ENCODE measurements at places on chromosomes 12 and 14.
A peak's percentile ranks its signal among the peaks of the same experiment; 100 is the strongest.

GRCh38 chr14:68828698-68829097 is 35.8 kb upstream of the ZFP36L1 start:
- DNase-seq, result no peak

DNA sequence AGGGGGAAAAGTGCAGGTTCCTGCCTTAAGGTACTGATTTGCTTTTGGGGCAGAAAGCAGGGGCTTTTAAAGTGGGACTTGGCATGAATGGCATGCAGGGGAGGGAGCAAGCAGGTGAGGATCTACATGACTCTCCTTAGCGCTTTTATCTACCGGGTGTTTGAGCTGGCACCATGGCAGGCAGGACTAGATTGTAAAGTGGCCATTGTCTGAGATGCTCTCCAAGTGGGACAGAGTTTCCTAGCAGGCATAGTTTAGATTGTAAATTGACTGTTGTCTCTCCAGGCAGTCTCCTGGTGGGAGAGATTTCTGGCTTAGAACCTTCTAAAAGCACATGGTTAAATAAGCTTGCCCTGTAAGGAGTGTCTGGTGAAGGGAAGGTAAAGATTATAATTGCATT is 5.3 kb upstream of the DICER1 start:
- DNase-seq, result no peak

DNA sequence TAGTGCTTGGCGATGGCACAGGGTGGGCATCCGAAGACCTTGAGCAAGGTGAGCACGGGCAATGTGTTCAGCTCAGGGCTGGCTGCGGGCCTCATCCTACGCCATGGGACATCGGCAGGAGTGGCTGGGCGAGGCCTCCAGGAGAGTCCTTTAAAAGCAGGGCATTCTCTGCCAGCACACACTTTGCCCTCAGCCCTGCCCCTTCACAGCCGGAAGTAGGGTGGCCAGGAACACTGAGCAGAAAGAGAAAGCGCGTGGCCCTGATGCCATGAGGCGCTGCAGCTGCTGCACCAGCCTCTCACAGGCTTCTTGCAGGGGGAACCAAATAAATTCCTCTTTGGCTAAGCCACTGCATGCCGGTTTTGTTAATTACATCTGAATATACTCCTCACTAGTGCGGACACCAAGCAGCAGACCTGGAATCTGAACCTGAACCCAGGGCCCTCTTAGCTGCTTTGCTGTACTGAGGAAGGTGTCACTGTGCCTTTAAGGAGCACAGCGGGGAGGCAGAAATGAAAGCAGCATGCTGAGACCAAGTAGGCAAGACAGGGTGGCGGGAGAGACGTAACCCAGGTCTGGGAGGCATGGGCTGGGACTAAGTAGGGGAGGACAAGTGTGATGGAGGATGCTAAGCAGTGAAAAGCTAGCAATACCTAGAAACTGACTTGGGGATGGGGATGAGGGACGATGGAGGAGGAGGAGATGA is 155.2 kb downstream of the TTC7B start:
- no peak for DNase-seq

DNA sequence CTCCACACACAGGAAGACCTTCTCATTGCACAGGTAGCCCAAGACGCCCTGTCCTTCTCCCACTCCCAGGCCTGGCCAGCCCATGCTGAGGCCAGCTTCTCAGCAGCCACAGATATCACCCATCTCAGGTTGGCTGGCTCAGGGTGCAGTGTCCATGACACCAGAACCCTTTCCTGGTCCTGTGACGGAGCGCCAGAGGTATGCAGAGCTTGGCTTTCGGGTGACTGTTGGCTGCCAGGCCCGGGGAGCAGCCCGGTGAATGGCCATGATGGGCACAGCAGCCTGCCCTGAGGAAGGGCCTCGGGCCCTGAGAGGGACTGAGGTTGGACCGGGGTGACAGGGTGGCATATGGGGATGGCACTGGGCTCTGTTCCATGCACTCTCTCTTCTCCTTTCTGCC is 173.4 kb downstream of the TSPAN9 start:
- no peak for DNase-seq

- DNase-seq, result no peak
These were observed 448.2 kb downstream of the NRXN3 start for GRCh38 chr14:78618368-78618767.

DNA sequence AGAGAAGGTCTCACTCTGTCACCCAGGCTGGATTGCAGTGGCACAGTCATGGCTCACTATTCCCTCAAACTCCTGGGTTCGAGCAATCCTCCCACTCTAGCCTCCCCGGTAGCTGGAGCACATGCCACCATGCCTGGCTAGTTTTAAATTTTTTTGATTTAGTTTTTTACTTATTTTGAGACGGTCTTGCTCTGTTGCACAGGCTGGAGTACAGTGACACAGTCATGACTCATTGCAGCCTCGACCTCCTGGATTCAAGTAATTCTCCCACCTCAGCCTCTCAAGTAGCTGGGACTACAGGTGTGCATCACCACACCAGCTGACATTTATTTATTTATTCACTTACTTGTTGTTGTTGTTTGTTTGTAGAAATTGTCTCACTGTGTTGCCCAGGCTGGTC is 22.2 kb upstream of the DIP2B start:
- DNase-seq, result no peak

GRCh38 chr12:20722142-20722541 is 27.0 kb downstream of the SLCO1C1 start:
- no peak for DNase-seq

GRCh38 chr12:106213662-106214061 is 34.2 kb downstream of the CKAP4 start:
- DNase-seq, result no peak

DNA sequence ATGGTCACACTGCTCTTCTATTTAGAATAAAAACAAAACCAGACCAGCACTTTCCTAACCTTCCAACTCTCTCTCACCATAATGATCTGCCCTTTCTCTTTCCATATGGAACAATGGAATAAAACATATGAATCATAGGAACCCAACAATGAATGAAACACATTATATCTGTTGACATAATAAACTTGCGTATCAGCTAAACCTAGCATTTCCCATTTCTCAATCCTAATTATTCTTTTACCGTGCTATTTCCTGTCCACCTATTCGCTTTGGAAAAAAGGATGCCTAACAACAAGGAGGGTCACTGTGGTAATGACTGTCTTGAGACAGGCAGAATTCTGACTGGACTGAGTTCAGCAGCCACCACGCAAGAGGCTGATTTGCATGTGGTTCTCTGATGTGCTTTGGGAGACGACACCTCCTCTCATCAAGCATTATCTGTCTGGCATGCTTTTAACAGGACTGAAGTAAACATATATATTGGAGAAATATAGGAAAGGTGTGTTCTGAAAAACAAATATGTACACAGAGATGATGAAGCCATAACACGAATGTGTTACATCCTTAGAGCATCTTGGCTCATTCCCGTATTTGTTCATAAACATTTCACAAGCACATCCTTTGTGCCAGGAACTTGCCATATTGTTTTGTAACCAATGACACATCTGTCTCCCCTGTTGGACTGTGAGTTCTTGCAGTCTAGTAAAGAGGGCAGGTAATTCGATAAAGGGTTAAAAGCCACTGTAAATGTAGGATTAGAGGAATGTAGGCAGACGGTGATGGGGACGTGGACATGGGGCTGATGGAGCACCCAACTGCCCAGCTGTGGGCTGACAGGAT is 87.7 kb downstream of the PTPRB start:
- no peak for DNase-seq

DNA sequence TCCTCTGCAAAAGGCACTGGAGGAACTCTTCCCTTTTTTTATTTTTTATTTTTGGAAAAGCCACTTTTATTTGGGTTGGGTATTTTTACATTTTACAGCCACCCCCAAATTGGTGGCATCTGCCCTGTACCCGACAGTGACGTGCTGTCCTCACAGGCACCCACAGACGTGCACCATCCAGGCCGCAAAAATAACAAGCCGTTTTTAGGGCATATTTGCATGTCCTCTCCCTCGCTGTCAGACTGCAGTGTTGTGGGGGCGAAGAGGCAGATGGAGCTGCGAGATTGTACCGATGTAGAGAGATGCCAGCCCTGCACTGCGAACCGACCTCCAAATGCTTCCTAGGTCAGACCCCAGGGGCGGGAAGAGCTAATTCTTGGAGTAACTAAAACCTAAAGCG is 12.2 kb downstream of the JDP2 start:
- no peak for DNase-seq

- no peak for DNase-seq
These were observed 757 bp downstream of the SLC39A5 start for GRCh38 chr12:56230432-56231183.

- DNase-seq, result no peak
These were observed 50.2 kb downstream of the FZD10 start for GRCh38 chr12:130212384-130212989.

DNA sequence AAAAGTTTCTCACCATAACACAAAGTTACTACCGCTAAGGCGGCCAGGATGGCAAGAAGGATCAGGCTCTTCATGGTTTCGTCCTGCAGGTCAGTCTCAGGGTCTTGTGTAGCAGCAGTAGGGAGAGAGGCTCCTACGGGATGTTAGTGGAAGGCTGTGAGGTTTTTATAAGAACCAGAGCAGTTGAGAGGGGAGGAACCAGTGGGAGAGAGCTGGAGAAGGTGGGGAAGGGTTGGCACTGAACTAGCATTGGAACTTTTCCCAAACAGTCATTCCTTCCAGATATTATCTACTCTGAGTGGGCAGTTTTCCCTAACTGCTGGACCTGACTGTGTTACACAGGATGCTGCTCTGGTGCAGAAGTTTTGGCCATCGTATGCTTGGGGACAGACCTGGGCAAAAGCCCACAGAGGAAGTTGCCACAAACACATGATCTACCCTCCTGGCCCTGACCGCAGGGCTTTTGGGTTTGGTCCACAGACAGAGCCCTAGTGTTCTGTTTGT is at the start of gene MGP:
TSS of gene MGP (minus strand) at position 137 of the 504 bp plus-strand sequence. CDS start at position 74, 63 bp downstream.
- no peak for DNase-seq

DNA sequence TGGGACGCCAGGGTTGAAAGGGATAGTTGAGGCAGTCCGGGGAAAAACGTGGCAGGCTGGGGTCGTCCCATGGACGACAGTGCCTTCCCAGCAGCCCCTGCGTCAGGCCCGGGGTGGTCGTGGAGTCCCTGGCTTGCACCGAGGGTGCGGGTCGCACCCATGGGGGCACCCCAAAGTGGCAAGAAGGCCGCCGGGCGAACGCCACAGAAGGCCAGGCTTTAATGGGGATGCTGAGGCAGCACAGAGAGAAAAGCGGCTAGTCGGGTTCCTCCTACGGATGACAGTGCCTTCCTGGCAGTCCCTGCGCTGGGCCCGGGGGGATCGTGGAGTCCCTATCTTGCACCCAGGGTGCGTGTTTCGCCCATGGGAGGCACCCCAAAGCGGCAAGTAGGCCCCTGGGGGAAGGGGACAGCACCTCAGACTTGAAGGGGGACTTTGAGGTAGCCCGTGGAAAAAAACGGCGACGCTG is 158.6 kb upstream of the ALG10B start:
- no peak for DNase-seq

- no peak for DNase-seq
These were observed 154.2 kb downstream of the APAF1 start for GRCh38 chr12:98799146-98799810.

DNA sequence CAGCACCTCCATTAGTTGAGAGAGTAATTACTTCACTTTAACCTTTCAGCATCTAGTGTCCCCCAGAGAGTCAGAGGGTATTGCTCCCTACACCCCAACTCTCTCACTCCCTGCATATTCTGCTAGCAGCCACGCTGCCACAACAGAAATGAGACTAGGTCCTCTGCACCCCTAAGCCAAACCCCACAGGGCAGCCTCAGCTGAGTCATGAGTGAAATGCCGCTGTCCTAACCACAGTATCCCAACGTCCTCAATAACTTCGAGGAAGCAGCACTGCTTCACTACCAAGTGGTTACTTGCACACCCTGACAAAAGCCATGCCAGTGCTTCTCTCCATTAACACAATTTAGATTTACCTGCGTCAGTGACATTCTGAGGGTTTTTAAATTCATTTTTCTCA is 6.9 kb upstream of the LYZ start:
- no peak for DNase-seq

- no peak for DNase-seq
These were observed 145.3 kb downstream of the SLC5A8 start for GRCh38 chr12:101064721-101065120.

DNA sequence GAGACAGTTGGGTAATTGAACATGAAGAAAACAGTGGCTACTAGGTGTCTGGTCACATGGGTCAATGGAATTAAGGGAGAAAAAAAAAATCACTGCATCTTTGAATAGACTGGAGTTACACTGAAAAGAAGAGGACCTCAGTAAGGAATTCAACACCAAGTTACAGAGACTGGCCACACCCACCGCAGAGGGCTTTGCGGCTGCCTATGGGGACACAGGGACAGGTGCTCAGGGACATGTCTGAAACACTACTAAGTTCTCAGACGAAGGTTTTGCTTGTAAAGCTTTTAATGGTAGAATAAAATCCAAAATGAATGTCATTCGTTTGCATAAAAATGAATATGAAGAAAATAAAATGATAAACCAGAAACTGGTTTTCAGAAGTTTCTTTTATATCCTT is 93.8 kb downstream of the STXBP6 start:
- no peak for DNase-seq

DNA sequence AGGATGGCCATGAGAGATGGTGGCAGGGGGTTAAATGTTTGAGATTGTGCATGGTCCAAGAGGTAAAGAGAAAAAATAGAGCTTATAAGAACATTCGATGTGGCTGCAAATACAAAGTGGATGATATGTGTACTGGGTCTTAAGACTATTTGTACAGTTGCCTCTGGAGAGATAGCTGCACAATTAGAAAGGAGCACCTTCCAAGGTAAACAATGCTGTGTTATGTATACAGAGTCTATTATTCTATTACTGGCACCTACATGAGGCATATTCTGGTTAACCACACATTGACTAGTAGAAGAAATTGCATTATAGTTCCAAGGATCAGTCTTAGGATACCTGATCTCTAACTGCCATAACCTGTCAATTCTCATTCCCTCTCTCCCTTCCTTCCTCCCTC is 238.0 kb upstream of the FOXN3 start:
- DNase-seq, result no peak

GRCh38 chr12:70609203-70609602 is 28.0 kb downstream of the PTPRB start:
- peak; percentile 33 for DNase-seq

DNA sequence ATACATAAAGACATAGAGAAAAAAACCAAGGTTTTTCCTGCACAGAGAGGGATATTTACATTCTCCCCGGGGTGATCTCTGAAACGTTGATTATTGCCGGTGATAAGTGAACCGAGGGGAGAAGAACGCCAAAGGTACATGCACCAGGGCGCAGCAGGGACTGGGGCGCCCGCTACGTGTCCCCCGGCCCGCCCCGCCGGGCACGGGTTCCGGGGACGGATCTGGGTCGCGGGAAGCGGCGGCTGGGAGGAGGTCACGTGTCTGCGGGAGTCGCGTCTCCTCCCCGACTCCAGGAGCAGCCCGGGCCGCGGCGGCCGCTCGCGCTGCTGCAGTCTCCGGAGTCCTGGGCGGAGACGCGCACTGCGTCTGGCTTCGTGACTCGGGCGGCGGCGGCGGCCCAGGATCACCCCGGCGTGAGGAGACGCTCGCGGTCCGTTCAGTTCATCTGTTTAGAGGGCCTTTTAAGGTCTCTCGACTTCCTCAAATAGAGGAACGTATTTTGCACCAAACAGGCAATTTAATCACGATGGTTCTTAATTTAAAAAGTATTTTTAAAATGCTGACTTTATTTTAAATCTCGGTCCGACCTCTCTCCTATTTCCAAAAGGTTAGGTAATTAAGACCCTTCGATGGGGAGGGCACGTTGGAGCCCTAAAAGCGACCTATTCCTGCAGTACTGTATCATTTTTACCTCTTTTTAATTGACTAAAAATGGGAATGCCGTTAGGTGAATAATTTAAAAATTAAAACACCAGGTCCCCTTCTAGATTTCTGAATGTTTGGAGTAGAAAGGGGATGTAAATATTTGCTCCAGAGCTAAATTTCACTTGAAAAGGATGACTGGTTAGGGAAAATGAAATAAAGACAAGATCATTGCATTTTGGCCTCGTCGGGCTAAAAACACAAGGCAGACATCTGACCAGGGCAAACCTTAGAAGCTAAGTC is 1.8 kb upstream of the BHLHE41 start:
- peak; percentile 94 for DNase-seq
